ENCODE measurements at places on chromosomes 2 and 18. TPM values are rescaled to one million over a fixed set of nuclear protein-coding genes. Genes with fewer than 3 reads are reported as not detected.
A peak's percentile ranks its signal among the peaks of the same experiment; 100 is the strongest.

AQP4 gene
- 1.3 TPM for total RNA-seq

STEAP3 gene
- 28.3 TPM for total RNA-seq

LAMA1 gene
- not detected for total RNA-seq

DARS1 gene
- 57.5 TPM for total RNA-seq

MYOM1 gene
- 20.4 TPM for total RNA-seq

GPR75 gene
- total RNA-seq: 5.4 TPM

PTPRM gene
- total RNA-seq: 48.5 TPM

DNA sequence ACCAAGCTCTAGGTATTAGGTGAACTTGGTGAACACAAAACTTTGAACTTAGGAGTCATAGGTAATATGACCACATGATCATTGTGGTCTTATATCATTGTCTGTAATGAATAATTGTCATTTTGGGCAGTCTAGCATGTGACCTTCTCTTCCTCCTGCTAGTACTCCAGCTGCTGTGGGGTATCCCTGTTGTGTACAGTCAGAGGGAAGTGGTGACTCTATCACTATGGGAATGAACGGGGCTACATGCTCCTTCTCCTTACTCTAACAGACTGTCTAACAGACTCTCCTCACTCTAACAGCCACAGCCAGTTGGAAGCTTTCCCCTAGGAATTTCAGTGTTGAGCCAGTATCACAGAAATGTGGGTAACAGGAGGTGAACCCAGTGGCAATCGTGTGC lies 68.2 kb upstream of the NEDD4L start:
- H3K36me3 ChIP-seq: no peaks in the 10 kb centered on the region
- DNase-seq: no peak
- H3K27ac ChIP-seq: peak overlapping the region; percentile 17
- H3K4me3 ChIP-seq: no peak overlapping the region

GRCh38 chr18:56889621-56890020 lies 238.5 kb downstream of the WDR7 start:
- no peaks in the 10 kb centered on the region for H3K27me3 ChIP-seq
- H3K27ac ChIP-seq: no peak overlapping the region
- H3K4me3 ChIP-seq: no peak overlapping the region

GRCh38 chr18:49071778-49072177 lies 121.0 kb upstream of the SMAD7 start:
- H3K36me3 ChIP-seq: no peaks in the 10 kb centered on the region
- H3K4me1 ChIP-seq: no peaks in the 10 kb centered on the region
- no peaks in the 10 kb centered on the region for H3K27me3 ChIP-seq

- no peak overlapping the region for H3K4me3 ChIP-seq
- no peaks in the 10 kb centered on the region for H3K27me3 ChIP-seq
- no peak overlapping the region for H3K27ac ChIP-seq
- H3K36me3 ChIP-seq: peaks cover 33% of the 10 kb centered on the region
- no peaks in the 10 kb centered on the region for H3K4me1 ChIP-seq
- DNase-seq: no peak
These were observed 37.5 kb upstream of the SMCHD1 start for GRCh38 chr18:2618009-2618408.

DNA sequence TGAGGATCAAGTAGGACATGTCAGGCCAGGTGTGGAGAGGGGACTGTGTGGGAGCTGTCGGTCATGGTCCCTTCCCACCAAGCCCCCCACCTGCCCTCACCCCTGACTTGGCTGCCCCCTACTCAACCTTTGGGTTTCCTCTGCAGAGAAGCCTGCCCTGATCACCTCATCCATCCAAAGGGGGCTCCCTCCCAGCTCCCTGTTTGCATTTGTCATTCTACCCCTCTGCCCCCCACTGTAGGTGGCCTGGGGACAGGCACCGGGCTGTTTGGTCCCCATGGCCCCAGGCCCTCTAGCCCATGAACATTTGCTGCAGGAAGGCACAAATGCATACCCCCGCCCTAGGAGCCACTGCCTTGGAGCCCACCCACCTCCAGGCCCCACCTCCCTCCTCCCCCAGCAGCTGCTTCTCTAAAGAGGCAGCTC lies 115.0 kb downstream of the SMAD7 start:
- H3K36me3 ChIP-seq: peaks cover 13% of the 10 kb centered on the region
- H3K27me3 ChIP-seq: no peaks in the 10 kb centered on the region
- no peak overlapping the region for H3K4me3 ChIP-seq
